Right renal pelvis (tissue), 4 donors: ENCODE measurements at places on chromosomes 2 and 18. TPM values are rescaled to one million over a fixed set of nuclear protein-coding genes. Genes with fewer than 3 reads are reported as not detected.

DNA sequence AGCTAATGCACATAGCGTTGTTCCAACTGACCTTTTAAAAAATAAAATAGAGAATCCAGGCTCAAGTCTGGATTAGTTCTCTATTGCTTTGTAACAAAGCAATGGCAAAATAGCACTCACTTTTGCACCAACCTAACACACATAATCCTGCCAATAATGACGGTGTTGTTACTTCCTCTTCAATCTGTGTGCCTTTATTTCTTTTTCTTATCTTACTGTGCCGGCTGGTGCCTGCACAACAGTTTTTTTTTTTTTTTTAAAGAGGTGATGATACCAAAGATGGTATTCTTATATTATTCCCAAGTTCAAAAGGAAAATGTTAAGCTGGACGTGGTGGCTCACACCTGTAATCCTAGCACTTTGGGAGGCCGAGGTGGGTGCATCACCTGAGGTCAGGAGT is 3.4 kb downstream of the PLB1 start:
- no peak for DNase-seq

DNA sequence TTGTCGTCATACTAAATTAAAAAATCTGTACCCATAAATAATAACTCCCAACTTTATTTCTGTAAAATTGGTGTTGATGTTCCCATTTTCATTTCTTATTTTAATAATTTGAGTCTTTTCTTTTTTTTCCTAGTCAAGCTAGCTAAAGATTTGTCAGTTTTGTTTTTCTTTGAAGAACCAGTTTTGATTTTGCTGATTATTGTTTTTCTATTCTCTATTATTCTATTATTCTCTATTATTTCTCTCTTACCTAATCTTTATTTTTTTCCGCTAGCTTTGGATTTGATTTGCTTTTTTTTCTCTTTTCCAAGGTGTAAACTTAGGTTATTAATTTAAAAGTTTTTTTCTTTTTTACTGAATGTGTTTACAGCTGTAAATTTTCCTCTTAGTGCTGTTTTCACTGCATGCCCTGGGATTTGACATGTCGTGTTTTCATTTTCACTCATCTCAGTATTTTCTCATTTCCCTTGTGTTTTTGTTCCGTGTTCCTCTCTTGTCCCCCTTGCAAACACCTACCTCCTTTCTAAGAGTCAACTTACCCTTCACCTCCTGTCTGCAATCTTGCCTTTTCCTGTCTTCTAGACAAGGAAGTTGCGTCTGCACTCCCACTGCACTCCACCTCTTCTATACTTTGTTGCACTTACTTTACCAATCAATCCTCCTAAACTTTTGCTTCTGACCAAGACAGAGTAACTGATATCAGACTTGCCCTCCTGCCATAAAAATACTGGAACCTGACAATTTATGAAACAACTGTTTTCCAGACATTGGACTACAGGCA is 18.8 kb downstream of the PSMG2 start:
- DNase-seq, result no peak

DNA sequence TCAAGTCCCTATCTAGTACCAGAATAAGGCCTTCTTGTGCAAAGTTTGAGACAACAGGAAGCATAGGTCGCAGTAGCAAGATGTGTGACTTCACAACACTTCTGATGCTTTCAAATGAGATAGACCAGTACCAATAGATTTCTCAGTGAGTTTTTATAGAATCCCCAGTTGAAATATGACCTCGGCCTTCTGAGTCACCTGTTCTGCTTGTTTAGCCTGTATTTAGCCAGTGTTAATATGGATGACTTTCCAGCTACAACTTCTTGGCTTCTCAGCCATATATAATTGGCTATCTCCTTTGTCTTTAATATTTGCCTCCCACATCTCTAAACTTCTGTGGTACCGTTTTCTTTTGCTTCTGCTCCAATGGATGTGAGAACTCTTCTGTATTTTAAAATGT is 113.8 kb downstream of the KYNU start:
- no peak for DNase-seq

- DNase-seq, result no peak
Observed at GRCh38 chr2:151198645-151199044, 63.0 kb downstream of the RBM43 start.

RAB6D gene
- polyA plus RNA-seq, result 1.2 TPM

PDCD1 gene
- polyA plus RNA-seq, result 0.40 TPM

IL37 gene
- not detected for polyA plus RNA-seq

DNAJC5G gene
- 0.55 TPM for polyA plus RNA-seq

UBR3 gene
- 43.2 TPM for polyA plus RNA-seq
